ENCODE measurements at places on chromosomes 3 and 15.
A peak's percentile ranks its signal among the peaks of the same experiment; 100 is the strongest.

- no peak for DNase-seq
Measured at GRCh38 chr15:57797110-57797509, 90.6 kb downstream of the POLR2M start.

- DNase-seq: no peak
Measured at GRCh38 chr3:22922317-22922716, 280.8 kb upstream of the UBE2E2 start.

DNA sequence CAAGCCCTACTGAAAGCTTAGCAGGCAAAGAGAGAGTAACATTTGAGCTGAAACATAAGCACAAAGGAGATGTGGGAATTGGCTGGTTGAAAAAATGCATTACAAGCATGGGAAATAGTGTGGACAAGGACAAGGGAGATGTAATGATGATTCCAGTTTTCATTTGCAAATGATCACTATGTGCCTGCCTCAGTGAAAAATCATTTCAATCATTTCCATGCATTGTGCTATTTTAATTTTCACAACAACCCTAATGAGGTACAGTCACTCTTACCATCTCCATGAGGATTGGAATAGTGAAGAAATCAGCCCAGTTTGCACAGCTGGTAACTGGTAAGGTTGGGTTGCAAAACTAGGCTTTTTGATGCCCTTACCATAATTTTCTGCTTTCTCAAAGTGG, 123.2 kb downstream of the ARNT2 start:
- DNase-seq: no peak

- no peak for DNase-seq
Measured at GRCh38 chr3:185685231-185686035, 99.3 kb downstream of the SENP2 start.

DNA sequence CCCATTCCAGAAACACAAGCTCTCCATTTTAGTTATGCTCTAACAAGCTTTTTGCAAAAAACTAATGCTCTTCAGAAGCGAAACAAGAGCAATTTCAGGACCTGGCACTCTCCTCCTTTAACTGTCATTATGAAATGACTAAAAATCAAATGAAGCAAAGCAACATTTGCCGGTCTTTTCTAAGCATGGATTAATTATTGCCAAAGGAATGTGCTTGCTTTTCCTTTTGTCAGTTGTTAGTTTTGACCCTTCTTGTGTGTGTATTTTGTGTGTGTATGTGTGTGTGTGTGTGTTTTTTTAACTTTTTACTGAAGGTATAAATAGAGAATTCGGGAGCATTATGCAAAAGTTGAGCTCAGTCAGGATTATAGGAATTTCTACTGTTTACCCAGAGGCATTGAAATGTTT, 509.1 kb downstream of the TUSC7 start:
- DNase-seq: no peak

GRCh38 chr3:14810801-14811661, 7.7 kb upstream of the FGD5 start:
- DNase-seq: no peak

DNA sequence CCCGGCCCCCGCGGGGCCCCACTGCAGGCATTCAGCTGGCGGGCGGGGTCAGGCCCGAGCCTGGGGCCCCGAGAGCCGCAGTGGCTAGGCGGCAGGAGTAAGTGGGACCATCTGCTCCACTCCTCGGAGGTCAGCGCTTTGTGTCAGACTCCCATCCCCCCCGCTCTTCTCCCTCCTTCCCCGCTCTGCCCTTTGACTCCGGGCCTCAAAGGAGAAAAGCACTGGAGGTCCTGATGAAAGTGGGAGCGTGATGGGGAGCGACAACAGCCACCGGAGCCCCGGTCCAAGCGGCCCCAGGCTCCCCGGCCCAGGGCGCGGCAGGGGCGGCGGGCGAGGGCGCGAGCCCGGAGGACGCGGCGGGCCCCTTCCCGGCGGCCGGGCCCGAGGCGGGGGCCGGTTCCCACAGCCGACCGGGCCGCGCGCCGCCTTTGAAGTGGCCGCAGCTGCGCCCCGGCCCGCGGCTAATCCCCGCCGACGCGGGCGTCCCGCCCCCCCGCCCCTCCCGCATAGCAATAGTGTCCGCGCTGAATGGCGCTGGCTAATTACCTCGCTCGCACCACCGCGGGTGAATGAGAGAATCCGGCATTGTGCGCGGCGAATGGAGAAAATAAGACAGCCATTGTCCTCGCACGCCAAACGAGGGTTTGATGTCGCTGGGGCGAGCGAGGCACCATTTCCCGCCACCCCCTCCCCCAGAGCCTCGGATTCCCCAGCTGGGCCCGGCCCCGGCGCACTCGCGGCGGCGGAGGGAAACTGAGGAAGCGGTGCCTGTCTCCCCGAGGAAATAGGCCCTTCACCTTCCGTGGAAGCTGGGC, 22.4 kb downstream of the IGDCC3 start:
- DNase-seq: no peak

GRCh38 chr3:110126065-110126464, 788.7 kb upstream of the DPPA4 start:
- no peak for DNase-seq

GRCh38 chr3:16520241-16520969, 6.9 kb upstream of the RFTN1 start:
- DNase-seq: no peak

DNA sequence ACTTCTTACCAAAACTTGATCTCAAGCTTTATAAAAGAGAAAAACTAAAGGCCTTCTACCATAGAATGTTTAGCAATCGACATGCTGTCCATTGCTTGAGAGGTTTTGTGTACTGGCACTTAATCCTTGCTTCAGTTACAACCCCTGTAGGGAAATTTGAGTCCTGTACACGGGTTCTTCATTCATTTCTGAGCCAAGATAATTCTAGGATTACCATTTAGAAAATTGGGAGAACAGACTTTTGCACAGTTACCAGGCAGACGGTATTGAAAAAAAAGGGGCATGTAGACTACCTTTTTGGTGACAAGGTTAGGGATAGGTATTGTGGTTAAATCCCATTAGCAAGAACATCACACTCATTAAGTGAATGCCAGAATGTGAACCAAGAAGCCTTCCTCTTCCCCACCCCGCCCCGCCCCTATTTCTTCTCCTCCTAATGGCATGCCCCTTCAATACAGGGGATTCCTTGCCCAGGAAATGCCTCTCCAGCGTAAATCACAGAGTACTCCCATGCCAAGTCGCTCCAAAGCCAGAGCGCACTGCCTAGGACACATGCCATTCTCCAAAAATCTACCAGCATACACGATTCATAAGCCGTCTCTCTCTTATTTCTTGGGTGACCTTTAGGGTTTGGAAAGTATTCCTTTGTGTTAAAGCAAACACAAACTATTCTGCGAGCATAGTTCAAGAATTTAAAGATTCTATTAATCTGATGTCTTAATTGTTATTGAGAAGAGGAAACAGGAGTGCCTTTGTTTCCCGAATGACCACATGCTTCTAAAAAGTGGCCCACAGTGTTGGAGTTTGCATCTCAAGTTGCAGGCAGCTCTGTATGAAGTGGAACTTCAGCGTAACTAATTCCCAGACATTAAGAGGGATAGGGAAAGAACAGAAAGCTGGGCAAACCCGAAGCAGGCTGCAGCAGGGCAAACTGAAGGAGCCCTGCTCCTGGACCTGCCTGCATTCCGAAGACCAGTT, 164.0 kb upstream of the NR2F2 start:
- DNase-seq: no peak

DNA sequence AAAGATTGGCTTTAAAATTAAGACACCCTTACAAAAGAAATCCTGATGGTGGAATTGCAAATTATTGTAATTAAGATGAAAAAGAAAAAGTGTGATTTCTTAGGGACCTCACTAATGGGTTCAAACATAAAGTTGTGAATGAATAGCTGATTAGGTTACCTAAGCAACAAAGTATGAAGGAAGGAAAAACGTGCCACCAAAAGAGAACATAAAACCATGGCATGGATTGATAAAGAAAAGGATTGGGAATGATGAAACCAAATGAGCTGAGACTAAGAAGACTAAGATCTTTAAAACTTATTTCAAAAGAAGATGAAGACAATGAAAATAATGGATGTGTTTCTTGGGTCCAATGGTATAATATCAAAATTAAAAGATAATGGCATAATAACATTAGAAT, 32.2 kb upstream of the GUCA1C start:
- no peak for DNase-seq

DNA sequence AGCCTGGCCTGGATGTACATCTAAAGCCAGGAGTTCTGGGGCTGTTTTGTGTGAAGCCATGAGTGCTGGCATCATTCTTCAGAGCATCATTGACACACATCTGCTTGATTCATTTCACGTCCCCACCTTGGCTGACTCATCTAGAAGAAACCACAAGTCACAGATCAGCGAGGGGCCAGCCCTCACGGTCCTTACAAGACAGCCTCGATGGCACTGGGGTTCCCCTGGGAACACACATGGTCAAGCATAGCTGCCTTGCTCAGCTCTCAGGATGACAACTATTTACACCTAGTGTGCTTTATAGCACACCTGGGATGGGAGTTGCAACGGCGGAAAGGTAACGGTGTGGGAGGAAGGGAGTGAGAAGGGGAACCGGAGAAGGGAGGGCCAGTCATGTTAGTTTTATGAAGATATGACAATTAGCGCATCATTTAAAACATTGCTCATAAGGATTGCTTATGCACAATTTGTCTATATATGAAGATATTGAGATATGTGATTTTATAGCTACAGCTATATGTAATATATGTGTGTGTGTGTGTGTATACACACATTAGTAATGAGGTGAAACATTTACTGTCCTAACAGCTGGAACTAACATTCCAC, 227.1 kb downstream of the RPLP1 start:
- peak; percentile 45 for DNase-seq

GRCh38 chr3:88133711-88134263, 16.0 kb upstream of the C3orf38 start:
- DNase-seq: no peak

GRCh38 chr3:10281951-10282350, 10.8 kb downstream of the GHRL start:
- no peak for DNase-seq

GRCh38 chr3:57974796-57975388, 33.3 kb upstream of the FLNB start:
- DNase-seq: no peak

DNA sequence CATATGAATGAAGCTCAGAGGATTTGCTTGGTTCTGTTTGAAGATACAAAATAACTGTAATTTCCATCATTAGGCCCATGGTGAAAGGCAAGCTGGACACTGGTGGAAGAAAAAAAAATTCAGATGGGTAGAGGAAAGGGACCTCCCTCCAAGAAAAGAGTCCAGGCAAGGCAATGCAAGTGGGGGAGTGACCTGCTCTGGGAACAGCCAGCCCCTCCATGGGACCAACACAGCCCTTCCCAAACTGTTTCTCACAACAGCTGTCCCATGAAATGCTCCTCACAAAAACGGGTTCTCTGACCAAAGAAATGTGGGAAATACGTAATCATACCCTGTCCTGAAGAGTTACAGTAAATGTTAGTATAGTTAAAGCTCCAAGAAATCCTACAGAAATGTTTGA, 4.4 kb upstream of the AP3S2 start:
- no peak for DNase-seq

DNA sequence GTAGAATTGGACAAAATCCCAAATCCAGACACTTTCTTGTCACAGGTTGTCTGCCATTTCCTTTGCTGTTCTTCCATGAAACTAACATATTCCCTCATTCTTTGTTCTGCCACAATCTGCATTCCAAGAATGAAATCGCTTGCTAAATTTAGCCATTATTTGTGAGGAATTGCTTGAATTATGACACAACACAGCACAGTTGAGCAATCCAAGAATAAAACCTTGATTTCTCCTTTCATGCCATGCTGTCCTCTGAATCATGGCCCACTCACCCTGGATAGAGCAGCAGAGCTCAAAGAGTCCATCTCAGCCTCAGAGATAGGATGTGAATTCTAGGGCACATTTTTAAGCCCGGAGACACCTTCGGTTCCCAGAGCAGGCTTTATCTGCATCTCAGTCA, 35.2 kb upstream of the GREM1 start:
- DNase-seq: no peak

DNA sequence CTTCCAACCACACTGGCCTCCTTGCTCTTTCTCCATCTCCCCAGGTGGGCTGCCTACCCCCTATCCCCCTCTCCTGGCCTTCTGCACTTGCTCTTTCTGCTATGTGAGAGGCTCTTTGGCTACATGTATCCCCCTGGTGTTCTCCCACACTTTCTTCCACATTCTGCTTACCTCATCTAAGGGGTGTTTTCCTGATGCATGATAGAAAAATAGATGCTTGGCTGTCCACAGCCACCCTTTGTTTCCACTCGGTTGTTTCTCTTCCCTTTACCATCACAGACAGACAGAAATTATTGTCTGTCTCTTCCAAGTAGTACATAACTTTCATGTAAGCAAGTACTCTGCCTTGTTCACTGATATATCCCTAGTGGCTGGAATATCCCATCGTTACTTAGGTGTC, 39.2 kb downstream of the MCTP2 start:
- DNase-seq: no peak

- no peak for DNase-seq
Measured at GRCh38 chr15:62972814-62973213, 69.7 kb upstream of the TPM1 start.

DNA sequence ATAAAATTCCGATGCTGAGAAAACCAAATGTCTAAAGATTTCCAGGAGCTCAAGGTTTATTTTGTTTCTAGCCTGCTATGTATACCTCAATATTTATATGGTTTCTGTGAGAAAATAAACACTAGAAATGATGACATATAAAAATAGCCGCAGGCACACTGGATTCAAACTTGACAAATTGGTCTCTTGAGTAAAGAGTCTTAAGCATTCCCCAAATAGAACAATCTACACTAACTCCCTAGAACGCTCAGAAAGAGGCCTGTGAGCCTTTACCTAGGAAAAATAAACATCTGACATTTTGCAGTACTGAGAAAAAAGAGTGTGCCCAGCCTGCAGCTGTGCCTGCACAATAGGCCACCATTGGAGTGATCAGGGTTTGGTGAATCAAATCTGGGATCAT, 75.2 kb downstream of the NEK10 start:
- no peak for DNase-seq

- DNase-seq: no peak
Measured at GRCh38 chr3:50510325-50510724, 6.9 kb upstream of the CACNA2D2 start.

DNA sequence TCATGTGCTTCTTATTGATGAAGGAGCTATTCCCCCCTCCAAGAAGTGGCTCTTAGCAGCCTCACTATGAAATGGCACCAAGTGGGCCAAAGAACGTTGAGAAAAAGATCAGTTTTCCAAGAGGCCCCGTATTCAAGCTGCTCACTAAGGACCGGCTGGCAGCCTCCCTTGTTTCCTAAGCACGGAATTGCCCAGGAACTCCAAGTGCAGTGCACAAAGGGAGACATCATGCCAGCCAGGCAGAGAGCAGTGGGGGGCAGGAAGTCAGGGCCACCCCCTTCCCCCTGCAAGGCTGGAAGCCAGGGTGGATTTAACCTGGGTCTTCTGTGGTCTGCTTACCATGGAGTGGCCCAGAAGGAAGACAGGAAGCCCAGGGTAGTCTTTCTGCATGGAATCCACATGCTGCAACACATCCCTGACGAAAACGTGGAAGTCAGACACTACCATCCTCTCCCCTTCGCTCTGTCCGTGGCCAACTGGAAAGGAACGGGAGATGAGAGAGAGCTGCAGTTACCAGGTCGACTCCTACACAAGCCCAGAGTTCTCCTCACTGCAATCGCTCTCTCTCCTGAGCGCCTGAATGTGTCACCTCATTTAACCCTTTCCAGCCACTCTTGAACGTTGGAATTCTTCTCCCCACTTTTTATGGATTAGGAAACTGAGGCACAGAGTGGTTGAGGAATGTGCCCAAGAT, 49.5 kb downstream of the ABTB1 start:
- no peak for DNase-seq

All from stimulated activated CD4-positive, alpha-beta T cell treated with anti-CD3 and anti-CD28 coated beads, TNF-alpha, amount 100 ng/mL, for 48 hours (primary cell).